ENCODE measurements at places on chromosomes 13 and 19.

DNA sequence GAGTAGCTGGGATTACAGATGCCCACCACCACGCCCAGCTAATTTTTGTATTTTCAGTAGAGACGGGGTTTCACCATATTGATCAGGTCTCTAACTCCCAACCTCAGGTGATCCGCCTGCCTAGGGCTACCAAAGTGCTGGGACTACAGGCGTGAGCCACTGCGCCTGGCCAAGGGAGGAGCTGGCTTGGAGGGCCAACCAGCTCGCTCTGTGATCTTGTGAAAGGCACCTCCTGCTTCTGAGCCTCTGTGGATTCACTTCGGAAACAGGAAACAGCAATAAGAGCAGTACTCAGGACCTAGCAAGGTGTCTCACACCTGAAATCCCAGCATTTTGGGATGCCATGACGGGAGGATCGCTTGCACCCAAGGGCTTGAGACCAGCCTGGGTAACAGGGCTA lies 2.0 kb upstream of the ELL start:
- DNase-seq, result no peak

DNA sequence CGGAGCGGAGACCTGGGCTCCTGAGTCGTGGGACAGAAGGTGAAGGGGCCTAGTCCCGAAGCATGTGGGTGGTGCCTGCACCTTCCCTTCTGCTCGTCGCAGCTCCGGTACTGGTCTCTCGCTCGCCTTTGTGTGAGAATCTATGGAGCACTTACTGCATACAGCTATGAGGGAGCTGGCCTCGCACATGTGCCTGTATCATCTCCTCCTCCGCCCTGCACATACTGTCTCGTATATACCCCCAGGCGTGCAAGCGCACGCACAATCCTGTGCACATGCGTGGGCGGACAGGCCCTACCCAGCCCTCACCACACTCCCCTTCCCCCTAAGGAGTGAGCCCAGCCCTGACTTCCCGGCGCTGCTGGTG lies 8.7 kb downstream of the PIK3R2 start:
- DNase-seq, result no peak

DNA sequence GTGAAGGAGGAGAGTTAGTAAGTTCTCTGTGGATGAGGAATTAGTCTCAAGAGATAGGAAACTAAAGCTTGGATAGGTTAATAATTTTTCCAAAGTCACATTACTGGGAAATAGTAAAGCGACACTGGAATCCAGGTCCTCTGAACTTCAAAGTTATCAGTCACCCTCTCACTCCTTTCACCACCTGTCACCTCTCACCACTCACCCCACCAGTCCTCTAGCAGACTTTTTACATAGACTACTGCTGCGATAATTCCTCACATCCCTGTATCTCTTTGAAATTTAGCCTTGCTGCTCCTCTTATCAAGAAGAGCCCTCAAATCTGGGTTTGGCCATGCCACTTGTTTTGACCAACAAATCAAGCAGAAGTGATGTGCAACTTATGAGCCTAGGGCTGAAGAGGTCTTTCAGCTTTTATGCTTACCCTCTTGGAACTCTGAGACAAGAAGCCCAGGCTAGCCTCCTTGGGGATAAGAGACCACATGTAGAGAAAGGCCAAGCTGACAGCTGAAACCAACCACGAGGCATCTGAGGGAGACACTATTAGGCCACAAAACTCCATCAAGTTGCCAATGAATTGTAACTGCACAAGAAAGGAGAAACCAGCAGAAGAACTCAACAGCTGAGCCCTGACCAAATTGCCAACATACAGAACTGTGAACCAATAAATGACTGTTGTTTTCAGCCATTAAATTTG lies 41.2 kb downstream of the STARD13 start:
- DNase-seq, result no peak

DNA sequence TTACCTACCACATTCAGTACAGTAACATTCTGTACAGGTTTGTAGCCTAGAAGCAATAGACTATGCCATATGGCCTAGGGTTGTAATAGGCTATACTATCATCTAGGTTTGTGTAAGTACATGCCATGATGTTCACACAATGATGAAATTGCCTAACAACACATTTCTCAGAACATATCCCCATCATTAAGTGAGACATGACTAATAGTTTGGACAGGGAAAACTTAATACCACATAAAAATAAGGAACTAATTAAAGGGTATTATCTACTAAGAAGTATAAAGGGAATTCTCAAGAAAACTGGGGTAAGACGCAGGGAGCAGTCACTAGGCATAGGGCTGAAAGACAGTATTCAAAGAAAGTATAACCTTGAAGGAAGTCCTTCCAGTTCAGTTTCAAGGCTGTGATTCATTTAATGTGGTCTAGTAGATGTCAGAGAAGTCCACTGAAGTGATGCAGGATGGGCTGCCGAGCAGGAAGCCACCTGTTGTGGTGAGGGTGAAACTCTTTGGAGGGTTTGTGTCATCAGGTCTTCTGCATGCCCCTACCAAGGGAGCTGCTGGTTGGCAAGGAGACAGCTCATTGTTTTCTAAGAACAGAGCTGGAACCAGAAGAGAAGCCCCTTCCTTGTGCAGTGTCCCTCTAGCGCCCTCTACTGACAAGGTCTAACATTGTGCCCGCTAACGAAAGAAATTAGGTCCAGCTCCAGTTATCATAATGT lies 122.9 kb downstream of the OLFM4 start:
- peak; percentile 28 for DNase-seq

DNA sequence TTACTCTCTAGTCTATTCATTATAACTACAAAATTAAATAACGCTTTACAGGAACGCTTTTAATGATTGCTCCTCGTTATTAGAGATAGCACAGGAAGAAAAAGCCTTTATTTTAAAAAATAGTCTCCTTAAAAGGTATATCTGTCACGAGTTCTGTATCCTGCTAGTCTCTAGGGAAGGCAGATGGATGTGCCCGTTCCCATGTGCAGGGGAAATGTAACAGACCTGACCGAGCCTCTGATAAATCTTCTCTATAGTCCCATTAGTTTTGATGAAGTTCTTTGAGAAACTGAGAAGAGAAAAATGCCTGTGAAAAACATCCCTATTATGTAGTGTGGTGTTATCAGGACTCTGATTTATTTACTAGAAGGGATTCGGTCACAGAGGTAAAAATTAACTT lies 226.4 kb downstream of the PCDH9 start:
- DNase-seq, result no peak

GRCh38 chr13:27483421-27483820 lies 33.1 kb upstream of the MTIF3 start:
- no peak for DNase-seq

DNA sequence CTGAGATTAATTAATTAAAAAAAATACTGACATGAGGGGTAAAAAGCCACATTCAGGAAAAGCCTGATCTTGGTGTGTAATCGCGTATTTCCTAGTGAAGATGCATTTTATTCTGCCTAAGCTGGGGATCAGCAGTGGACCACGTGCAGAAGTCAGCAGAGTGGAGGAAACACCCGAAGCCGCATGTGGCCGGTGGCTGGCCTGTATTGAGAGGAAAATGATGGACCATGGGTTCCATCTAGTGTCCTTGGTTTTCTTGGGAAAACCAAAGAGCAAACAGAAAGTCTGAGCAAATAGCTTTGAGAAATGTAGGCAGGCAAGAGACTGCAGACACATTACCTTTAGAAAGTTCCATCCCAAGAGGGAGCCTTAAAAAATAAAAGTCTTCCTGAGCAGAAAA lies 23.7 kb upstream of the SHISA2 start:
- DNase-seq, result no peak

DNA sequence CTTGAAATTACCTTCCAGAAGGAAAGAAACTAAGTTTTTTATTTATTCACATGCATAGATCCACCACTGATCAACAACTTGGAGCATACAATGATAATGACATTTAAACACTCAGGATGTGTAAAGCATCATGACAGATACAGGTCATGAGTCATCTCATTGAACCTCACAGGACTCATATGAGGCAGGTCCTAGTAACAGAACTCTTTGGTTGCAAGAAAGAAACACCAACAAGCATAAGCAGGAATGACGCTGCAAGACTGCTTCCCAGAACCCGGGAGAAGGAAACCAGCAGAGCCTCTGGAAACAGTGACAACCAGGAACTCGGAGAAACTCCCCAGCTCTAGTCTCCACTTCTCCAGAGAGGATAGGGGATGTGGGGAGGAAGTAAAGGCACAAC lies 60.8 kb upstream of the IPO5 start:
- no peak for DNase-seq

- no peak for DNase-seq
Observed at GRCh38 chr13:76516586-76516985, 369.6 kb downstream of the KCTD12 start.

DNA sequence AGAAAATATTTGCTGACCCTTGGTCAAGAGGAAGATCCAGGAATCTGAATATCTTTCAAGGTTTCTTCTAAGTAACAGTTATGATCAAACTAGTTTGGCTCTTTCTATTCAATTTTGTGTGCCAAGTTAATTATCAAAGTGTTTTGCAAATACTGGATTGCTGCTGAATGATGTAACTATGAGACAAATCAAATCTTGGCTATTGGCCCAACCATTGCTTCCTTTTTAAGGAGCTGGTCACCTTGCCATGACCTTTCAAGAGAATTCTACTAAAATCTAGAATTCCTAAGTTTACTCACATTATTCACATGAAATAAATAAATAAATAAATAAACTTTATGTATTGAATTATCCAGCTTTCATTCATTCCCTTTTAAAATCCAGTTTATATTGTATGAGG lies 371.8 kb downstream of the SLITRK6 start:
- DNase-seq, result no peak

DNA sequence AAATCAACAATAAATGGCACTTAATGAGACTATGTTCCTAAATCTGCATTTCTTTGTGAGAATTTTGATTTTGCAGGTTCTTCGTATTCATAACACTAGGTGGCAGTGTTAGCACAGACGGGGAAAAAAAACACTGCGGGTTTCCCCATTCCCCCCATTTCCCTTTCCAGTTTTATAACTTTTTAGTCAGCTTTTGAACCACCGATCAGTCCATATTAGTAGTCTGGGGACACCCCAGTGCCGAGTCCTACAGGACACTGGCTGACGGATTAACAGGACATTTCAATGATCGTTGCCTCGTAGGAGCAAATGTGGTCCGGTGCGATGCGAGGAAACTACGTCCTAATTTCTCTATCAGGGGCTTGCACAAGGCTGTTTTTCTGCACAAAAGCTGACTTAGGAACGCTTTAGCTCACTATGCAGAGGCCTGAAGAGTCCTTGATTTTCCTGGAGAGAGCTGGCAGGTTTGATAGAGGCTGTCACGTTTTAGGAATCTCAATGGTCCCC lies 234.3 kb downstream of the LMO7 start:
- DNase-seq, result no peak

DNA sequence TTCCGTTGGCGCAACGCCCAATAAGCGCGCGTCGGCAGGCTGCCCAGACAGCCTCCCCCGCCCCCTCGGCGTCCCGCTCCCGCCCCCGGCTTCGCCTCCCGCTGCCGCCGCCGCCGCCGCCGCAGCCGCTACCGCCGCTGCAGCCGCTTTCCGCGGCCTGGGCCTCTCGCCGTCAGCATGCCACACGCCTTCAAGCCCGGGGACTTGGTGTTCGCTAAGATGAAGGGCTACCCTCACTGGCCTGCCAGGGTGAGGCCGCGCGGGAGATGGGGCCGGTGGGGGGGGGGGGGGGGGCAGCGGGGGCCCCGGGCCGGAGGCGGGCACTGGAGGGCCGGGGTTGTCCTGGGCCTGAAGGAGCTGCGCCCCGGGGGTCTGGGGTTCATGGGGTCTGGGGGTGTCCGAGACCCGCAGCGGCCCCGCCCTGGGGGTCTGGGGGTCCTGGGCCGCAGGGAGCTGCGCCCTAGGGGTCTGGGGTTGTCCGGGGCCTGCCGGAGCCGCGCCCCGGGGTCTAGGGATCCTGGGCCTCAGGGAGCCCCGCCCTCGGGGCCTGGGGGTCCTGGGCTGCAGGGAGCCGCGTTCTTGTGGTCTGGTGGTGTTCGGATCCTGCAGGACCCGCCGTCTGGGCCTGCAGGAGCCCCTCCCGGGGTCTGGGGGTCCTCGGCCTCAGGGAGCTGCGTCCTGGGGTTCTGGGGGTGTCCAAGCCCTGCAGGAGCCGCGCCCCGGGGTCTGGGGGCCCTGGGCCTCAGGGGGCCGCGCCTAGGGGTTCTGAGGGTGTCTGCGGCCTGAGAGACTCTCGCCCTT lies at the start of gene HDGFL2:
Gene HDGFL2, plus strand, starts transcription at position 124 of the 801 bp plus-strand sequence. Its CDS starts 54 bp downstream, at position 178.
- DNase-seq, result no peak

DNA sequence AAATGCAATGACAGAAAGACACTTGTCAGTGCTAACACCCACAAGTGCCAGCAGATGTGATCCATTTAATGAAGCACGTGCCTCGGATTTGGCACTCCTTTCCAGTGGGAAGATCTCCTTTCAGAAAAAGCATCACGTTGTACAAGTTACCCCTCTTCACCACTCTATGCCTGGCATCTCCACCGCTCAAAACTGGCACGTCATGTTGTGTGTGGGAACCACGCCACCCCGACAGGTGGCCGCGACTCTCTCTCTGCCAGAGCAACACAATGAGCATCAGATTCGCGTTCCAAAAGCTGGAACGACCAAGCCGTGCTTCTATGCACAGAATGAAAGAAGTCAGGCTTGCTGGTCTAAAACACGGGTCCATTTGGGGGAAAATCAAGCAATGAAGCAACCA lies 24.3 kb downstream of the TMTC4 start:
- no peak for DNase-seq

DNA sequence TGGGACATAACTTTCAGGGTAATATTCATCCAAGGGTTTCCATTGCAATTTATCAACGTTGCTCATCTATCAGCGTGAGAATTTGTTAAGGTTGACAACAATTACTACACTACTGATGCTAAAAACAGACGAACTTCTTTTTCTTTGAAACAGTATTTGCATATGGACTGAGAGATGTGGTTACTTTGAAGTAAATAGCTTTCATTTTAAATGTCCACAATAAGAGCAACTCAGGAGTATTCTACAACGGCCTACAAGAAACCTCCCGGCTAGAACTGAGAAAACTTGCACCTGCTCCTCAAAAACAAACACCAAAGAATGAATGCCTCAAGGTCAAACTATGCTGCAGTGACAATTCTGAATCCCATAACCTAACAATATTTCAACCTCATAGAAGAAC lies 238.4 kb downstream of the IRS2 start:
- no peak for DNase-seq

GRCh38 chr13:23578411-23579071 lies 8.3 kb downstream of the TNFRSF19 start:
- DNase-seq, result no peak

DNA sequence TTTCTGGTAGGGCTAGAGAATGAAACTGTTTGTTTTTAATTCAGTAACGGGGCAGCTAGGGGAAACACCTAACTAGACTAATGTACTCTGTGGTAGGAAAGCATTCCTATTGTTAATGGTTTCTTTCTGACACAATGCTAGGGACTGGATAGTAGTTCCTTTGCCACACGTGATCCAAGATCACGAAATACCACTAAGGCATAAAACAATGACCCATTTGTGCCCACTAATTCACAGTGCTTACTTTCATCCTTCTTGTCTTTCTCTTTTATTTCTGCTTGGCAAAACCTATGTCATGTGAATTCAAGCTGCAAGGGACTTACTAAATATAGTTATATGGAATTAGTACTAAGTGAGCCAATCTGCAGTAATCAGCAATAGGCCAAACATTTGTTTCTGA lies 834.1 kb upstream of the SLITRK6 start:
- DNase-seq, result no peak

GRCh38 chr13:43684963-43685725 lies 101.6 kb downstream of the ENOX1 start:
- DNase-seq, result no peak
